ENCODE measurements at places on chromosomes 4 and X.

DNA sequence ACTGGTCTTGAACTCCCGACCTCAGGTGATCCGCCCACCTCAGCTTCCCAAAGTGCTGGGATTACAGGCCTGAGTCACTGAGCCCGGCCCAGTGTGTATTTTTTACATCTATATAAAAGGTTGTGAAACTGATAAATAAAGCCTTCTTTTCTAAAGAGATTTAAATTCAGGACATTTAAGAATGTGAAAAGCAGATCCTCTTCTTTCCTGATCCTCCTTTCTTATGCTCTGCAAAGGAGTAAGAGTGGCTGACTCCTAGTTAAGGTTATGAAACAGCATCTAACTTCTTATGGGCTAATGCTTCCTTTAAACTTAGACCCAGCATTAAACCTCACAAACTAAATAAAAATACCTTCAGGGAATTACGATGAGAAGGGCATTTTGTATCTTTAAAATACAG, 197.7 kb upstream of the MAB21L2 start:
- DNase-seq: no peak

- no peak for DNase-seq
Measured at GRCh38 chrX:19544693-19545305, 29.5 kb upstream of the MAP3K15 start.

DNA sequence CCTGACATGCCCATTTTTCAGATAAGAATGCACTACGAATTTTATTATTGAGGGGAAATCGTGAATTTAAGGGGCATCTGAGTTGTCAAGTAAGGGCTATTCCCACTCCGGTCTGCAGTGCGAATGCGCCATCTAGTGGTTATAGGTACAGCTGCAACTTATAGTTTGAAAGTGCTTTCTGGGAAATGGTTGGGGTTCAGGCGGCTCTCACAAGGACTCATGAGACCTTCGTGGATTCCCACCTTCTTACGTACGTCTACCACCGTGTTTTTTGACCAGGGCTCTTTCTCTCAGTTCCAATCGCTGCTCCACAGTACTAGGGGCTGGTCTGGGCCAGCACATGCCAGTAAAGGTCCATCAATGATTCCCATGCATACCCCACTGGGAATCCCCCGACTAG, 12.3 kb downstream of the MSL3 start:
- DNase-seq: no peak

DNA sequence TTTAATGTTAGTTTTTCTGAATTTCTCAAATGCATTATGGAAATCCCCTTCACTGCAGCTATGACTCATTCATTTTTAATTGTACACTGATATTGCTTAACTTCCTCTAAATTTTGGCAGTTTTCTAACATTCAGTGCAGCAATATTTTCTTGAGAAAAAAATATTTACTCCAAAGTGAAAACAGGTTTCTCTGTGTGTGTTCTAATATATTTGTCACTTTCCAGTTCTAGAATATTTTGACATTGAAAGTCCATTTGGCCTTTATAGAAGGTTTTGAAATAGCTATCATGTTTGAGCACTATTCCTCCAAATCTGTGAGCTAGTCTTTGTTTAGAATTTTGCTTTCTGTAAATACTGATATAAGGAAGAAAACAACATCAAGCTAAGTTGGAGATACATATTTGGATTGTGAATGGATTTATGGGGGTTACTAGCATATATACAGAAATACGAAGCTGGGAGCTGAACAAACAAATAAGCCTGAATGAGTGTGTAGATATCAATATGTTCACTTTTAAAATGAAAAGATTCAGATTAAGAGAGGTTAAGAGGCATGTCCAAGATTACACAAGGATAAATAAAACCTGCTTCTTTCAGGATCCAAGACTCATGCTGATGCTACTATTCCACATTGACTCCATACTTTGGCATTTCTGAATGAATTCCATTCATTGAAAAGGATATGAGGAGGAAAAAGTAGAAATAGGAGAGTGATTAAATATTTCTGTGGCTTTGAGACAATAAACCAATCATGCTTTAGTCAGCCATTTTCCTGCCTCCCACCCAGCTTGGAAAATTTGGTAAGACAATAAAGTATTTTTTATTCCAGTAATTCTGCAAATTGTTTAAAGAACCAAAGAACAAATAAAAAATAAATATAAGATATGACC, 57.3 kb upstream of the SLIT2 start:
- DNase-seq: no peak
